ENCODE measurements at places on chromosomes 1 and 21. TPM values are rescaled to one million over a fixed set of nuclear protein-coding genes. Genes with fewer than 3 reads are reported as not detected.

DNA sequence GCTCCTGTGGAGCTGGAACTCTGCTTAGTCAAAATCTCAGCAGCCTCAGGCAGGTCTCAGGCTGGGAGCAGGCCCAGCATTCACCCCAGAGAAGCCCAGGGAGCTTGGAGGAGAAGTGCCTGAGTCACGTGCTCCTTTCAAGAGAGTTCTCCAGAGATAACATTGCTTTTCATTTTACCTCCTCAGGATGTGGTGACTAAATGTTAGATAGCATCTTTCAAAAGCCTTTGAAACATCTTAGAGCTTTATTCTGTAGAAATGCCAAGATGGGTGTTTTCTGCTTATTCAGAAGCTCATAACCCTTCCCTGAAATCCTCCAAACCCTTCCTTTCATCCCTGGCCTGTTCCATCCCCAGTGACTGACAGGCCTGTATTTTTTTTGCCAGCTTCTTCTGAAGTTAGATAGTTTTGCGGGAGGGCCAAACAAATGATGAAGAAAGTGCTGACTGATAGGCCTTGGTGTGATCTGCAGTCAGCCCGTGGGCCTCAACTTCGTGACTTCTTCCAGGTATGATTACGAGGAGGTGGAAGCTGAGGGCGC is 58.0 kb downstream of the PGM1 start:
- no peaks in the 10 kb centered on the region for H3K4me1 ChIP-seq
- H3K36me3 ChIP-seq = peaks cover 18% of the 10 kb centered on the region
- no peak overlapping the region for H3K27ac ChIP-seq
- H3K4me3 ChIP-seq = no peak overlapping the region
- no peaks in the 10 kb centered on the region for H3K27me3 ChIP-seq

- no peak overlapping the region for H3K4me3 ChIP-seq
- H3K4me1 ChIP-seq = no peaks in the 10 kb centered on the region
Measured at GRCh38 chr1:14884614-14885175, 268.9 kb upstream of the TMEM51 start.

DNA sequence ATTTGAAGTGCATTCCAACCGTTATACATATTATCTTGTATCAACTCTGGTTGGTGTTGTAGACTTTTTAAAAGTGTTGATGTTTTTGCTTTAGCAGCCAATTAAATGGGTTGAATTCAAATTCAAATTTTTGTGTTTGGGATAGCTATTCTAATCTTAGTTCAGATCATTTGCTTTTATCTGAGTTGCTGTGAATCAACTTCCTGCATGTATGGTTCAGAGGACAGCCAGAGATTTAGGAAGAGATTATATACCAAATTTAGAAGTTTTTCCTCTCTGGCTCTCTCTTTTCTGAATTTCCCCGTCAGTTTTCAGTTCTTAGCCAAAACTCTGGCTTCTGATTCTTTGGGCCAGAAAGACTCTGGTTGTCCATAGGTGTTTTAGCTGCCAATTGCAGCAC is 415.5 kb downstream of the NUF2 start:
- H3K4me1 ChIP-seq = no peaks in the 10 kb centered on the region
- no peaks in the 10 kb centered on the region for H3K36me3 ChIP-seq
- no peak for DNase-seq
- no peak overlapping the region for H3K4me3 ChIP-seq
- no peaks in the 10 kb centered on the region for H3K27me3 ChIP-seq
- no peak overlapping the region for H3K27ac ChIP-seq

DNA sequence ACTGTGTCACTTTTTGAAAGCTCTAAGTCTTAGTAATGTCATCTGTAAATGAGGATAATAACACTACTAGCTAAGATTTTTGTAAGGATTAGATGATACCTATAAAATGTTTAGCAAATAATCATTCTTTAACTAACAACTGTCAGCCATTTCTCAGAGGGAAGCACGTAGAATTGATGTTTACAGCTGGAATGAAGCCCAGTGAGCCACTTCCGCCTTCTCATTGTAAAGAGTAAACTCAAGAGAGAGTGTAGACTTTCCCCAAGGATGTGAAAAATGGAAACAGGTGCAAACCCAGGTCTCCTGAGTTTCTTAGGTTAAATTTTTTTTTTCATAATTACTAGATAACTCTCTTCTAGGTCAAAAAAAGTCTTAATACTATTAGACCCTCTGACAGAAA is 4.9 kb downstream of the GREM2 start:
- DNase-seq = no peak
- H3K27me3 ChIP-seq = peaks cover 18% of the 10 kb centered on the region

GRCh38 chr1:193539731-193540459 is 353.5 kb upstream of the B3GALT2 start:
- no peaks in the 10 kb centered on the region for H3K27me3 ChIP-seq
- H3K4me1 ChIP-seq = no peaks in the 10 kb centered on the region
- H3K27ac ChIP-seq = no peak overlapping the region
- DNase-seq = no peak

DNA sequence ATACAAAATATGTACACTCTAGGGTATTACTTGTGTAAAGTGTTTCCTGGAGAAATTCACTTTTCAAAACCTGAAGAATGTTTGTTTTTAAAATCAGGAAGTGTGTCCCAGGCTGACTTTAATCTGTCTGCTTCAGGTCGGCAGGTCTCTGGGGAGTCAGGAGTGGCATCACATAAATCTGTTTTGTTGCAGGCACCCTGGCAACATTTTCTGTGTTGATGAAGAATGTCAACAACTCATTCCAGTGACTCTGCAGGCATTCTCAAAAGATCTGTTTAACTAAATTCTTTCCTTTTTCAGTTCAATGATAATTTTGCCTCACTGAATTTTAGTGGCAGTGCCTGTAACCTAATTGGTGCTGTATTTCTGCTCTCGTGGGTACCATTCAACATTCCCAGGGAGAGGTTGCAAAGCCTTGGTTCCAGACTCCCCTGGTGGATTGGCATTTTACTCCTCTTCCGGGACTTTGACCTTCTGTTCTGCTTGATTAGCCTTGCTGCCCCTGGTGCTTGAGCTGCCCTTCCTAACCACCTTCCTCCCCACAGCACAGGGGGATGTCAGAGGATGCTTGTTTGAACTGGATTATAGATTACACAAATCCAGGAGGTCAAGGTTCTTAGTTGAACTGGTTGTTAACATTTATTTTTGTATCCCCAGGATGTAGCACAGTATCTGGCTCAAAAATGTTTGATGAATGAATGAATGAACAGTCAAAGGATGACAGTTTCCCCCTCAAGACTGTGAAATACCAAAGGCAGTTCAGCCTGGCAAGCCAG is 55.4 kb upstream of the LPGAT1 start:
- H3K27me3 ChIP-seq = peaks cover 3% of the 10 kb centered on the region
- H3K4me1 ChIP-seq = peaks cover 2% of the 10 kb centered on the region
- no peak for DNase-seq
- H3K36me3 ChIP-seq = no peaks in the 10 kb centered on the region
- no peak overlapping the region for H3K4me3 ChIP-seq

FCRLA gene
- total RNA-seq = 0.25 TPM
